ENCODE measurements at places on chromosomes 13 and 19. TPM values are rescaled to one million over a fixed set of nuclear protein-coding genes. Genes with fewer than 3 reads are reported as not detected.

SRRM5 gene
- polyA plus RNA-seq = not detected

IQCN gene
- polyA plus RNA-seq = 3.7 TPM

DNAJB1 gene
- polyA plus RNA-seq = 70.9 TPM

USHBP1 gene
- polyA plus RNA-seq = 0.59 TPM

TRPC4 gene
- polyA plus RNA-seq = 10.0 TPM

GSX1 gene
- polyA plus RNA-seq = not detected

KDM4B gene
- 19.1 TPM for polyA plus RNA-seq

NLRP11 gene
- polyA plus RNA-seq = not detected

ZNF677 gene
- polyA plus RNA-seq = 35.4 TPM

PRR20A gene
- polyA plus RNA-seq = not detected

TYROBP gene
- polyA plus RNA-seq = not detected

ZNF616 gene
- 9.7 TPM for polyA plus RNA-seq

RXFP2 gene
- polyA plus RNA-seq = not detected
